Effector CD4-positive, alpha-beta T cell (primary cell): ENCODE measurements at places on chromosomes 3 and 15.

DNA sequence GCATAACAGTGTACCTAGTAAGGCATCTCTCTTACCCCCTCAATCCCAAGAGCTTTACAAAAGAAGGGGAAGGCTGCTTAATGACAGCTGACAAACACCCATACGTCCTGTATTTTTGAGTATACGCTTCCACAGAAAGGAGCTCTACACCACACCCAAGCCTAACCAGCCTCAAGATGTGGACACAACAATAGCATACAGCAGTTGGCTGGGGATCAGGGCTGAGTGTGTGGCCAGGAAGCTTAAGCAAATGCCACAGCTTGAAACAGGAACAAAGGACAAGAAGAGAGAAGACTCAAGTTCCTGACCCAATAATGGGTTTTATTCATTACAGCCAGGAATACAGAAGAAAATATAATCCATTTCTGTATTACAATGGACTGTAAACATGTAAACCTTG, 6.9 kb downstream of the HEXA start:
- no peak for DNase-seq

DNA sequence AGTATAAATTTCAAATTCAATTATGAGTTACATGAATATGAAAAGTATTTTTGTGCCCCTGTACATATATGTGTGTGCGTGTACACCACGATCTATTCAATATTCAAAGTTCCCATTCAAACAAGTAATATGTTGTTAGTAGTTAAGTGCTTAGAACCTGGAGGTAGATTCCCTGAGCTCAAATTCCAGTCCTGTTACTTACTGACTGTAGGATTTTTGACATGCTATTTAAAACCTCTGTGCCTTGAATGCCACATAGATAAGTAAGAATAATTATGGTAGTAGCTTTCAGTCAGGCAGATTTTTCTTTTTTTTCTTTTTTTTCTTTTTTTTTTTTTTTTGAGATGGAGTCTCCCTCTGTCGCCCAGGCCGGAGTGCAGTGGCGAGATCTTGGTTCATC, 53.3 kb upstream of the CMSS1 start:
- DNase-seq = no peak

GRCh38 chr15:77285057-77285997, 134.6 kb downstream of the PEAK1 start:
- DNase-seq = no peak

DNA sequence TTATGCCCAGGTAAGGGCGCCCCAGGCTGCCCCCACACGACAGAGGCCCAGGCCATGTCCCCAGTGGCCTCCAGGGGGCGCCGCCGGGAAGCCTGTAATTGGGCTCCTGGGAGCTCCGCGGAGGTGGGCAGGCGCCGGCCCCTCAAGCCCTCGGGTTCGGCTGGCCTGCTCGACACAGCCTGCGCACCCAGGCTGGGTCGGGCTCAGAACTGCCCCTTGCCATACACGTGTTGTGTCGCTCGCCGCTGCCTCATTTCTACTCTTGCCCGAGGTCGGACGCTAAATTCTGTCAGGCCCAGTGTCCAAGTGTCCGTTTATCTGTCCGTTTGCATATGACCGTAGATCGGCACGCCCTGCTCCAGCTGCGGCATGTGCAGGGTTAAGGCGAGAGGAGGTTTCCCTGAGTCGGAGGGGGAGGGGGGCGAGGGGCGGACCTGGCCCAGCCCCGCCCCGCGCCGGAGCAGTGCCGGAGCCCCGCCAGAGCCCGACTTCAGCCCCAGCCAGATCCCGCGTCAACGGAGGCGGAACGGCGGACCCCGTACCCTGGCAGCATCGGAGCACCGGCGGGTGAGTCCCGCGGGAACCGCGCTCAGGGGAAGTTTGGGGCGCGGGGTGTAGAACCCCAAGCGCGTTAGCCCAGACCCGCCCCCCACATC, at the start of gene KLHDC8B:
TSS of gene KLHDC8B (plus strand) at position 480 of the 656 bp plus-strand sequence. CDS start 1,172 bp downstream, outside the sequence.
- peak; percentile 75 for DNase-seq

DNA sequence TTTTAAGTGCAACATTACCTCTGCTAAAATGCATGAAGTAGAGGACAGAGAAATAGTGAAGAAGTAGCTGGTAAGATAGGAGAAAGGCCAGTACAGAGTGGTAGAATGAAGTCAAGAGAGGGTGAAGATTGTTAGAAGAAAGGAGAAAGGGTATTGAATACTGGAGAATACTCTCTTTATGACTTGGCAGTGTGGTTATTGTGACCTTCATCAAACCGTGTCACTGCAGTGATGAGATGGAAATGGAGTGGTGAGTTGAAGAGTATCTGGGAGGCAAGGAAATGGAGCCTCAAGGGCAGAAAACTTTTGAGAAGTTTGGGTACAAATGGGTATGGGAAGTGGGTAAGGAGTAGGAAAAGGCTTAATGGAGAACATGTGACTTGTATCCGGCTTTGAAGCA, 24.7 kb downstream of the MINDY2 start:
- no peak for DNase-seq

GRCh38 chr3:189512039-189512438, 119.2 kb upstream of the TP63 start:
- DNase-seq = no peak

- DNase-seq = no peak
Measured at GRCh38 chr15:24857763-24858162, 97.0 kb upstream of the SNRPN start.

DNA sequence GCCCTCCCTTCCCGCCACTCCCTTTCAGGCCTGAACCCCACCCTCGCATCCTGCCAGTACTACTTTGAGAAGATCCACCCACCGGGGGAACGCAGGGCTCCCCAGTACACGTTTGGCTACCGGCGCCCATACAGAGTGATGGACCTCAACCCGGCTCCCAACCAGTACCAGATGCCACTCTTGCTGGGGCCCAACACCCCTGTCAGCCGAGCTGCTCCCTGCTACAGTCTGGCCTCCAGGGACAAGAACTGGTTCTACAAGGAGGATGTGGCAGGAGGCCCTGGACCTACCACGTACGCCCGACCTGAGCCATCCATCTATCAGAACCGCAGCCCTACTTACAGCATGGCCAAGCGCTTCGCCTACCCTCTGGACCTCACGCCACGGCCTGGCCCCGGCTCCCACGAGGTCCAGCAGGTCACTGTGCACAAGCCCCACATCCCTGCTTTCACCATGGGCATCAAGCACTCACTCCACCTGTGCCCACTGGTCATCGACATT, 14.4 kb upstream of the CSPG4 start:
- DNase-seq = no peak

DNA sequence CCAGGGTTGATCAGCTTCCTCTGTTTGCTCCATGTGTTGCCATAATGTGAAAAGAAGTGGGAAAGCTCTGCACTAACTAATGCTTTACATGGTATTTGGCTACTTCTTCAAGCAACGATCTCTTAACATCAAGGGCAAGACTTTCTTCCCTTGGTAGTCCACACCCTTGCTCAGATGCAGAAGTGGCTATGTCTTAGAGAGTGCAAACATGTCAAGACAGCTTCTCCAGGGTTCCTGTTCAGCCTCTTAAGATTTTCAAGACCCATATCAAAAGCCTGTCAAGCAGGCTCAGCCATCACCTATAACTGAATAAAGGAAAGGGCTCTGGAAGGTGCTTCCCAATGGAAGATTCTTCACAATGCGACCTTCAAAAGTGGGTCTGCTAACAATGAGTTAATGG, 64.8 kb upstream of the CSTA start:
- no peak for DNase-seq

DNA sequence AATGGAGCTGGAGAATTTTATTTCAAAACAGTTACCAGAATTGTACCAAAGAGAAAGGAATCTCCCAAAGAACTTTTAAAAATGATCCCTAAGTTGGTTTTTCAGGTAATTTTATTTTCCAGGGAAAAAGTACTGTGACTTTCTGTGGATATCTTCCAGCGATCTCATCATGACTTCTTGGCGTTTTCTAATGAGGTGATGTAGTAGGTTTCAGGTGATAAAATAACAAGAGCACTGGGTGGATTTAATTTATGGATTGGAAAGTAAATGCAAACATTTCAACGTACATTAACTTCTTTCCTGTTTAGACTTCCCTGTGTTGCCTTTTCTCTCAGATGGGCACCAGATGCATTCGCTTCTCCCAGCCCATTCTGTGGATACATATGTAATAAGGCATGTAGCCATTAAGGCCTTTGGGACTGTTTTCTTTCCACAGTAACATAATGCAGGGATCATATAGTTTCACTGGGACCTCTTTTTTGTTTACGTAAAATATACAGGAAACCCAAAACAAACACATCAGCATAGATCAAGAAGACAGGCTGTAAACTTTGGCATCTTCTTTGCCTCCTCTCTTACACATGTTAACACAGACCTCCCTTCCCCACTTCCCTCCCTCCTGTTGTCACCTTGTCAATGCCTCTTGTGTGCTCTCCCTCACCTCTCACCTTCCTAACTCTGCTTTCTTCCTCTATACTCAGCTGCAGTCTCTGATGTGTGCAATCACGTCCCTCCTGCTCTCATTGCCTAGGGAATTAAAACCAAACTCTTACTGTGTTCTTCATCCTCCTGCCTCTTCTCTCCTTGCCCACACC, 13.0 kb downstream of the PHLDB2 start:
- DNase-seq = no peak

DNA sequence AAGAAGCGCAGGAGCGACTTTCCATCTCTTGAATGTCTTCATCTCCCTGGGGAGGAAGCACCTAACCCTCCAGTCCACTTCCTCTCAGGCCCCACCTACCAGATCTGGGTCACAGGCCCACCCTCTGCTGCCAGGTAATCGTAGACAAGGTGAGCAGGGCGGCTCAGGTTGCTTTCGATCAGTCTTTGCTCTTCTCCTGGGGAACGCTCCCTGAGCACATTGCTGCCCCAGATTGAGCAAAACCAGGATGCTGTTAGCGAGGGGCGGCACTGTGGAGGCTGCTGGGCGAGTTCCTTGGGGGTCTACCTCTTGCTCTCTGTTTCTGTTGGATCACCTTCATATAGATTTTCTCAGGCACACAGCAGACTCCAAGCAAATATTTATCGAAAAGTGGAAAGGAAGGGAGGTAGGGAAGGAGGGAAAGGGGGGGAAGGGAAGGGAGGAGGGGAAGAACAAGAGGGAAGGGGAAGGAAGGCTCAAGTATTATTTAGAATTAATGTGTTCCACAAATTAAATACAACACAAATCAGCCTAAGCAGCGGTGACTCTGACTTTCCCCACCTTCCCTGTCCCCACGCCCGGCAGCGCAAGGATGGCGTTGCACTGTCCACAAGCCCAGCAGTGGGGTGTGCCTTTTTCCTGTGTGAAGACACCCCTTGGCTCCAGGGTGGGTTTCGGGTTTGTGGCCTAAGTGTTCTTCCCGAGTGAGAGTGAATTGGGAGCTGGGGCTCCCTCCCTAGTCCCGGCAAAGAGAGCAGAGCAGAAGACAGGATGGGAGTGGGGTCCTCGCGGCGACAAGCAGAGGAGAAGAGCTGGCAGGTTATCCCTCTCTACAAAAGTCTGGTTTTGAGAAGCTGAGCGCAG, 6.1 kb upstream of the PCSK6 start:
- no peak for DNase-seq

- DNase-seq = no peak
Measured at GRCh38 chr15:36617529-36618196, 38.2 kb downstream of the CDIN1 start.

GRCh38 chr3:69433969-69434325, 48.1 kb upstream of the FRMD4B start:
- DNase-seq = no peak

- no peak for DNase-seq
Measured at GRCh38 chr3:174051191-174051590, 653.6 kb downstream of the NLGN1 start.

GRCh38 chr3:180973543-180973942, 16.0 kb downstream of the DNAJC19 start:
- DNase-seq = no peak

DNA sequence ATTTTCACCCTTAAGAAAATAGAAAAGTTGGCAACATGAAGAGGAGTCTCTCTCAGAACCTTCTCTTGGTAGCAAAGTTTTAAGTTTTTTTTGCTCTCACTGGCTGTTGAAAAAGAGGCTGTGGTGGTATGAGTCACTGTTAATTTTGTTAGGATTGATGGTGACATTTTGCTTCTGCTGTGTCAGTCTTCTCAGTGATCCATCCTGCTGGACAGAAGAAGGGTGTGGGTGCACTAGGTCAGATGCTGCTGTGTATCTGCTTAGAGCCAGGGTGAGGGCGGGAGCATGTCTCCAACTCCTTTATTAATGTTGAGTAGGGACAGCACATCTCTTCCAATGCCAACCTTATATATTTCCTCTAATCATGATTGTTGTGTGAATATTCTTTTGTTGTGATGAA, 369.5 kb downstream of the FEZF2 start:
- no peak for DNase-seq

- DNase-seq = no peak
Measured at GRCh38 chr3:176521531-176522175, 675.6 kb downstream of the TBL1XR1 start.

DNA sequence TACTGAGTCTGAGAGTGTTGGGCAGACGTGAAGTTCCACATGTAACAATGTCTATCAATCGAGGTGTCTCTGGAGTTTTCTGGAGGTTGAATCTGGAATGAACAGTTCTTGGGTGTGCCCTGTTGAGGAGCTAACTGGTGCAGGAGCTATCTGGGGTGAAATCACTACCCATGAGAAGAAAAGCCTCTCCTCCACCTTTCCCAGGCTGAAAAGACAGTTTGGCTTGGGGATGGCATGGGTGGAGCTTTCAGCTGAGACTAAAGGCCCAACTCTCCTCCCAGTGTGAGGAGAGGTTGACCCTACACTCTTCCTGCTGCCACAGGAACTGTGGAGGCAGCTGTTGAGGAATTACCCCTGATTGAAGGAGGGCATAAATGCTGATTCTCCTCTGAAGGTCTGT, 54.4 kb upstream of the LRRFIP2 start:
- DNase-seq = no peak

- no peak for DNase-seq
Measured at GRCh38 chr15:99109555-99110021, 4.7 kb downstream of the SYNM start.

DNA sequence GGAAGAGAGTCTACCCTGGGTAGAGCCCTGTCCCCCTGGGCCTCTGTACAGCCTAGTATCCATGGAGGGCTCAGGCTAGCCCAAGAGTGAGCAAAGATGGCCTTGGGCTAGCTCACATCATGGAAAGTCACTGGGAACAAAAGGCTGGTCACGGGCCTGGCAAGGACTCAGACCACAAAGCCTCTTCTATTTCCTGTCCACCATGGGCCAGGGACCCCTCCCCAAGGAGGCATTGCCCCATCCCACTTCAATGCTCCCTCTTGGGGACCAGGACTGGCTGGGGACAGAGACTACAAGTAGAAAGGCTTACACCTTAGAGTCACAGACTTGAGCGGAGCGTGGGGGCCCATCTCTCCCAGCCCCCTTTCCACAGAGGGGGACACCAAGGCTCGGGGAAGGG, 16.9 kb downstream of the DUSP7 start:
- DNase-seq = no peak
